Stromal cell of bone marrow (primary cell): ENCODE measurements at places on chromosomes 3 and 15.

DNA sequence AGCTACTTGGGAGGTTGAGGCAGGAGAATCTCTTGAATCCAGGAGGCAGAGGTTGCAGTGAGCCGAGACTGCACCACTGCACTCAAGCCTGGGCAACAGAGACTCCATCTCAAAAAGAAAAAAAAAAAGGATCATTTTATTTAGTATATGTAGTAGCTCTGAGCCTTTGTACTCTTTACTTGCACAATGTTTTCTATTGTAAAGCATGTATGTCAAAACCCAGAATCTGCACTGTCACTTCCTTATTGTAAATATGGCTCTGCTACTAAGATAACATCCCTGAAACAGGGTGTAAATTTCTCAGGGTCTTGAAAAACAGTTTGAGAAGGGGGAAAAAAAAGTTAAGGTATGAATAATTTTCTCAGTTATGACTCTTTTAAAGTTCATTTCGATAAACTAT, 35.1 kb downstream of the SLMAP start:
- no peak for DNase-seq

DNA sequence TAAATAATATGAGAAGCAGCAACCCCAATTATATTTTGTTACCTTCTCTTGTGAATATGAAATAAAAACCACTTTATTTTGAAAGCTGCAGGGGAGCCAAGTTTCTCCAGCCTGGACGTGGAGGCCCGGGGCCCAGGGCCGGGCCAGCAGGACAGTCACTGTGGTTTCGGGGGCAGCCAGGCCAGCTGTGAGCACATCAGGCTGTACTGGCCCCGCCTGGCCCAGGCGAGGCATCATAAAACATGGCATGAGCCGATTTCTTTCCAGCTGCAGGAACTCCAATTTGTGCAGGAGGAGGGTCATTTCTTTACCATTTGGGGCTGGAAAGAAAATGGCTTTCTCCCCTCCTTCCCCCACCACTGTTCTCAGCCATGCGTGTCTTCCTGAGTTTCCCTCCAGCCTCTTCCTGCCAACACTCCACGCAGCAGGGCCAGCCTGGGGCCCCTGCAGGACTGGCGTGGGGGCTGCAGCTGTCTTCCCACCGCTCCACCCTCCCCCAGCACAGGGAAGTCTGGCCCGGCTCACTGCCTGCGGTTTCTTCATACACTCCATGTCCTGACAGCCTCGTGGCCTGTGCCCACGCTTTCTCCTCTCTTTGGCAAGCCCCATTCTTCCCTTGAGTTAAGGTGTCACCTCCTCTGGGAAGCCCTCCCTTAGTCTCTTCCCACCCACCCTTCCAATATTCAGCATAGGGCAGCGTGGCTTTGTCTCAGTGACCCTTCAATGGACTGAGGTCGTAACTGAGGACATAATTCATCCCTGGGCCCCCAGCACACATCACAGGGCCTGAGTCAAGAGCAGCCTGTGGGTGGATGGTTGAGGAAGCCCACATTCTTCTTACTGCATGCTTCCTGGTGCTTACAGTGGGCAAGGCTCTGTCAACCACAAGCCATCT, 135.8 kb downstream of the CHSY1 start:
- DNase-seq = peak; percentile 40

DNA sequence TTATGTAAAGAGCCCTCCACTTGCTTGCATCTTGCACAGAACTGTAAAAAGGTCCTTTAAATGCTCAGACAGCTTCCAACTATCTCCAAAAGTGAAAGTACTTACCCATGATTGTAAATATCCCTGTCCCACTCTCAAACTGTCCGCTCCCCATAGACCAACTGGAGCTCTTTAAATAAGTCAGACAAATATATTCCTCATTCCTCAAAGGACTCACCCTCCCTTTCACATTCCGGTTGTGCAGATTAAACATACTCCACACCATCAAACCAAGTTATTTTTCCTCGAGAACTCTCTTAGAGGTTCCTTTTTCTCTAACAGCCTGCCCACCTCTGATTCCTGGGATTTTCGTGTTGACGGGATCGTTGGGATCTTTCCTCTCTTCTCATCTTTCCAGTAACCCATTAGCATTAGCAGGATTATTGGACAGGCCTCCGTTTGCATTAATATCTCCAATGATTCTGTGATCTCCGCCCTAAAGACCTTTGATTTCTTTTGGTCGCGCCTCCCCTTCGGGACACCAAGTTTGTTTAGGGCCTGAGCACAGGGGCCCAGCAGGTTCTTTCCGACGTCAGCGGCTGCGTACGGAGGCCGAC, 763 bp downstream of the GOLGB1 start:
- DNase-seq = no peak

- no peak for DNase-seq
Measured at GRCh38 chr15:91465086-91465485, 365.0 kb downstream of the SV2B start.

GRCh38 chr3:195297446-195297845, 26.5 kb upstream of the XXYLT1 start:
- DNase-seq = no peak
